Panc1 (cell line): ENCODE measurements at places on chromosomes 12 and 14.
A peak's percentile ranks its signal among the peaks of the same experiment; 100 is the strongest.

- DNase-seq, result peak; percentile 99
Observed at GRCh38 chr14:95534299-95535225, at the start of gene GLRX5. TSS of gene GLRX5 (plus strand) at chr14:95535050. CDS start at chr14:95535090, 40 bp downstream.

- no peak for DNase-seq
Observed at GRCh38 chr12:54622463-54623183, 12.1 kb downstream of the LACRT start.

DNA sequence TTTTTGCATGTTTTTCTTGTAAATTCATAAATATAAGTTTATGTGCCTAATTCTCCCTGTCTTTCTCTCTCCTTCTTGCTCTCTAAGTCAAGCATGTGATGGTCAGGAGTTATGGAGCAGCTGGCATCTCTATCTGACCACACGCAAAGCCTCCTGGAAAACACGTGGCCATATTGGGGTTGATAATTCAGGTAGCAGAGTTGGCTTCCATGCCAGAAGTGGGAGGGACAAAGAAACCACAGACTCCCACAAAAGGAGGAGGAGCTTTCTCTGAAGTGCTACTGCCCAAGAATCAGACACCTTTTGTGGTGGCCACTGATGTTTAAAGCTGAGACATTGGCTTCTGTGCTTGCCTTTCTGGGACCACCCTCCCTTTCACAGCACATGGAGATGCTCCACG lies 517.6 kb upstream of the TMEM132C start:
- no peak for DNase-seq

GRCh38 chr12:65074932-65075331 lies 46.2 kb downstream of the WIF1 start:
- no peak for DNase-seq

DNA sequence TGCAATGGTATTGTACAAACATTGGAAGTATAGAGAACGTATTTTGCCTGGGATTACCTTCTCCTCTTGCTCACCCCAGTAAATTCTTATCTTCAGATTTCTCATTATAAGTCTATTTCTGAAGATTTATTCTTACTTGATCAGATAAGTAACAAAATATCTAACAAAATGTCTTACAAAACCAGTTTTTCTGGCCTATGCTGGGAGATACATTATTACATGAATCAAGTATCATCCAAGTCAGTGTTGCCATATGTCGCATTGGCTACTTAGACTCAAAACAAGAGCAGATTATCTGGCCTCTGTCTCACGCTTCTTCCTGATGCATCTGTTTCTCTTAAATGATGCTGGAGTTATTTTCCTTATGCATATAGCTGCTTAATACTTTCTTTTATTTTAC lies 408.5 kb downstream of the CCER1 start:
- no peak for DNase-seq

DNA sequence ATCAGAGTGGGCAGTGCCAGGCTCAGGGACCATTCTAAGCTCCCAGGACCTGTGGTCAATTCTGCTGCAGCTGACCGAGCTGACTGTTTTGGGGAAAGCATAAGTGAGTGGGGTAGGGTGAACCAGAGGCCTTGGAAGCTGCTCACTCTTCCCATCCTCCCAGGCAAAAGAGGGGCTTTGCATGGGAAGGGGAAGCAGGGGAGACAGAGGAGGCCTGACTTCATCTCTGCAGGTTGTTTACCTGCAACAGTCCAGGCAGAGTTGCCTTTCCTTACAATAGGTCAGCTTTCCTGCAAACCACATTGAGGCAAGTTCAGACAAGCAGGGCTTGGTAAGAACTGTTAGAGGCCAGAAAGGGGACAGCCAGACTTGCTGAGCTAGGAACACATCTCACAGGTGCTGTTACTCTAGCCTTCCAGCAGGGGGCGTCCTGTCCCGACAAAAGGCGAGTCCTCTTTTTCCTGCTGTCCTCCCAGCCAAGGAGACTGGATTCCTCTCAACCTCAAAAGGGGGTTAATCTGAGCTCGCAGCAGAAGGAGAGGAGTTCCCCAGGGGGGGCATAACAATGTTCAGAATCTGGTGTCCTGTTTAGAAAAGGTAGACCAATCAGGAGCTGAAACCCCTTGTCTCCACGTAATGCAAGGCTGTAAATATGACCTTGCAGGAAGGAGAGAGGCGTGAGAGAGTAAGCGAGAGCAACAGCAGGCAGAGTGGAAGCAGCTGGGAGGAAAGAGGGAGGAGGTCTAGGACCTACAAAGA lies 4.3 kb upstream of the DHRS2 start:
- DNase-seq, result peak; percentile 62

DNA sequence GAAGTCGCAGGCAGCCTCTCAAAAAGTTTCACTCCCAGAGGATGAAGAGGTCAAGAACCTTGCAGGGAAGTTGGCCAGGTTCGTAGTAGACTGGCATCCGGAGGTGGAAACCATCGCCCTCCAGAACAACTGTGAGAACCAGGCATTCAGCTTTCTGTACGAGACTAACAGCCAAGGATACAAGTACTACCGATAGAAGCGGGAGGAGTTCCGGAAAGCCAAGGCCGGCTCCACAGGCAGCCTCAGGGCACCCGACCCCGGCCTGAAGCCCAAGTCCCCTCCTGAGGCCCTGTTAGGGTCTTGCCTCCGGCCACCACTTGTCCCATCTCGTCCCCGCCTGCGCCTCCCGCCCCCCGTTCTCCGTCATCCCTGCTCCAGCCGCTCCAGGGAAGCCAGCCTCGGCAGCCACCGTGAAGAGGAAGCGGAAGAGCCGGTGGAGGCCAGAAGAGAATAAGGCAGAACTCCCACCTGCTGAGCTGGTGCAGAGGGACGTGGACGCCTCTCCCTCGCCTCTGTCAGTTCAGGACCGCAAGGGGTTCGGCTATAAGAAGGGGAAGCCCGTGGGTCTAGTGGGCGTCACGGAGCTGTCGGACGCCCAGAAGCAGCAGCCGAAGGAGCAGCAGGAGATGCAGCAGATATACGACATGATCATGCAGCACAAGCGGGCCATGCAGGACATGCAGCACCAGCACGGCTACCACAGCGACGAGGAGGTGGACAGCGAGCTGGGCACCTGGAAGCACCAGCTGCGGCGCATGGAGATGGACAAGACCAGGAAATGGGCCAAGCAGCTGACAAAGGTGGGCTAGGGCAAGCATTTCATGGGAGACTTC lies 366.8 kb upstream of the ATXN7L3B start:
- DNase-seq, result no peak

DNA sequence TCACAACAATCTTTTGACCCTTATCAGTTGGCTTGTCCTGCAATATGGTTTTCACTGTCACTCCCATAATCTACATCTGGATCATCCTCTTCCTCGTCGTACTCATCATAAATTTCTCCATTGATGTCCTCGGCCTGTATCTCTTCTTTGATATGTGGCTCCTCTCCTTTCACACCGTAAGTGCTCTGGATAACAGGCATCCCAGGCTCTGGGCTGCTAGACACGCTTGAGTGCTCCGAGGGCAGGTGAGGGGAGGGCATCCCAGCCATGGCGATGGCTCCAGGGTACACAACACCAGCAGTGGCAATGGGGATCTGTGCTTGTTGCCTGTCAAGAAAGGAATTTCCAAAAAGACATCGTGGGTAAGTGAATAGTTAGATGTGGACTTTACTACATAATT lies 415.3 kb downstream of the SOX5 start:
- no peak for DNase-seq

GRCh38 chr12:9729082-9729481 lies 3.8 kb downstream of the CLECL1 start:
- no peak for DNase-seq

- DNase-seq, result no peak
Observed at GRCh38 chr12:42145552-42146215, 1.0 kb upstream of the GXYLT1 start.

- DNase-seq, result no peak
Observed at GRCh38 chr14:58533446-58533845, 104.3 kb upstream of the DACT1 start.

DNA sequence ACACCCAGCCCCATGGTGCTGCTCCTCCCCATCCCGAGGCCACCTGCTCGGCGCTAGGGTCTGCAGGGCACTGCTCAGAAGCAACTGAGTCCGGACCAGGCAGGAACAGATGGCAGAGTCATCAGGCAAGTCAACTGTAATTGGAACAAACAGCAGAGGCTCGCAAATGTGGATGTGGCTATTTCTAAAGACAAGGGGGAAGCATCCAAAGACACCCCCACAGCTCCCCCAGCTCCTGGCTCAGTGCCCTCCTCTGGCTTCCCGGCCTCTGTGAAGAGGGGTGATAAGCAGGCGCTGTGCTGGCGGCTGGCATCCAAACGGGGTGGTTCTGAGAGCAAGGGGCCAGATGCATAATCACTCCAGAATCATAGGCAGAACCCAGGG lies 125.6 kb downstream of the PIWIL1 start:
- DNase-seq, result no peak

GRCh38 chr14:89302396-89302950 lies 114.6 kb downstream of the FOXN3 start:
- no peak for DNase-seq

GRCh38 chr14:63299351-63300110 lies 19.2 kb downstream of the GPHB5 start:
- no peak for DNase-seq

- DNase-seq, result no peak
Observed at GRCh38 chr12:49020441-49020840, 1.9 kb upstream of the PRKAG1 start.

GRCh38 chr12:104350211-104351056 lies 46.9 kb downstream of the EID3 start:
- no peak for DNase-seq

DNA sequence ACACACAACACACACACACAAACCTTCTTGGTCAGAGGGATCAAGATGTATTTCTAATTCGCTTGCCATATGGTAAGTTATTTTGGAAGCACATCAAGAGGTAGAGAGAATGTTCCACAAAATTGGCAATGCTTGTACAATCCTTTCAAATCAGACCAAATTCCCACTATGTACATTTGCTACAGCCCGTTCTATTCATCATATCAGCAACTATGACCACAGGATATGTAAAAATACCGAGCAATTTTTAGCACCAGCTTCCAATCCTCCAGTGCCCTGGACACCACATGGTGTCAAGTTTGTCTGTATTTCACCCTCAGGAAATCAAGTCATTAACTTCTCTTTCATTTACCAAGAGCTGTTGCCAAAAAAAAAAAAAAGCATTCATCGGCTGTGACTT lies 21.2 kb downstream of the TBX5 start:
- no peak for DNase-seq

GRCh38 chr14:98231210-98231609 lies 1040.8 kb downstream of the BCL11B start:
- no peak for DNase-seq

- no peak for DNase-seq
Observed at GRCh38 chr14:24597403-24597802, 12.1 kb downstream of the GZMH start.

DNA sequence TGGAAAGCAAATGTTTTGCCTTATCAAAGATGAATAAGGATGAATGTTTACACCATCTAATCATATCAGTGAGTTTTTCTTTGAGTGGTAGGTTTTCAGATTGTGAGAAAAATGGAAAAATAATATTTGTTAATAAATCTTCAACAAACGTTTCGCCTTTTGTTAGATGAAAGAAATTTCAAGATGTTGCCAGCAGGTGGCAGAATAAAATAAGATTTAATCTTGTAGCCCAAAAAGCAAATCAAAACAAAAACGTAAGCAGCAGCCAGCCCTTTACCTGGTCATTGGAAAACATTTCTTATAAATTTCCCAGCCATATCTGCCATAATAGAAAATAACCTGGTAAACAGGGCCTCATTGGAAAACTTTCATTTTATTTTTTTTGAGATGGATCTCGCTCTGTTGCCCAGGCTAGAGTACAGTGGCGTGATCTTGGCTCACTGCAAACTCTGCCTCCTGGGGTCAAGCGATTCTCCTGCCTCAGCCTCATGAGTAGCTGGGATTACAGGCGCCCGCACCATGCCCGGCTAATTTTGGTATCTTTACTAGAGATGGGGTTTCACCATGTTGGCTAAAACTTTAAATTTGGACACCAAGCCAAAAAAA lies 15.4 kb upstream of the TMEM120B start:
- DNase-seq, result no peak

- DNase-seq, result no peak
Observed at GRCh38 chr12:29066011-29066588, 83.0 kb upstream of the FAR2 start.

DNA sequence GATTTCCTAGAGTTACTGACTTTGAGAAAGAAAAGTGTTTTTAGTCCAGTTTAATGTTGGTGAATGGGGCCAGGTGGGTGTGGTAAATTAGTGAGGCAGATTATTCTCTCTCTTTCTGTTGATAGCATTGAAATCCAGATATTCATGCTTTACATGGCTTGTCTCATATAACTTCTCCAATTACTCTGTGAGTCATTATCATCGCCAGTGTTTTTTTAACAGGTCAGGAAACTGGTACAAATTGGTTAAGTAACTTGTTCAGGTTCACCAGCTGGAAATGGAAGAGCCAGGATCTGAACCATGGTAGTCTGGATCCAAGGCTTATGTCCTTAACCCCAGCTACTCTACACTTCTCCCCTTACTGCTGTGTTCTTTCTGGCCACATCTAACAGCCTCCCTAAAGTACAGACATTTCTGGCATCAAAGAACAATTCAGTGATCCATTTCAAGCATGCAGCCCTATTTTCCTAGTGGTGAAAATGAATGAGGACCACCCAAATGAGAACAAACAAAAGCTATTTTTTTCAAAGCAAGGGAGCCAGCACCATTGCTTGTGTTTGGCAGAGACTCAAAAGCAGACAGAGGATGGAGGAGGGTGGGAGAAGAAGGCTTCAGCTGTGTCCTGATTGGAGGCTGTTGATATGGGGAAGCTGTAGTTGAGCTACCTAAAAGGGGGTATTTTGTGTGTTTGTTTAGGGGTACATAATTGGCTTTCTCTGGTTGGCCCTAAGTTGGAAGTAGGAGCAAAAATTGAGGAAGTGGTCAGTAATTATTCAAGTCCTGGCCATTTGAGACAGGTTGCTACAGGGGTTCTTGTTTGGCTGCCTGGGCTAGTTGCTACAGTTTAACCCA lies 1.7 kb downstream of the IRAK3 start:
- DNase-seq, result no peak

GRCh38 chr14:105290621-105291346 lies 10.0 kb downstream of the BRF1 start:
- no peak for DNase-seq

DNA sequence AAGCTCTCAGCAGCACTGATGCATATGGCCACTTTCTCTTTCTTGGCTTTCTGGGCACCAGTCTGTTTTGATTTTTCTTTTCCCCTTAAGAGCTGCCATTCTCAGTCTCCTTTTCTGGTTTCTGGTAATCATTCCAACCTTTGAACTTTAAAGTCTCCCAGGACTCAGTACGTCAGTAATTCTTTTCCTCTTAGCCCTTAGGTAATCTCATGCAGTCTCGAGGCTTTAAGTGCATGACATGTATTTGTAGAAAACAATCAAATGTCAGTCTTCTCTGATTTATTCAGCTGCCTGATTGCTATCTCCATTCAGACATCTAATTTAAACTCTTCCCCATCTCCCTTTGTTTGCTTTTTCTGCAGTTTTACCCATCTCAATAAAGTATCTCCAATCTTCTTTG lies 139.1 kb upstream of the PDZRN4 start:
- no peak for DNase-seq
